NCI-H460 (cell line): ENCODE measurements at places on chromosomes 5 and 9. TPM values are rescaled to one million over a fixed set of nuclear protein-coding genes. Genes with fewer than 3 reads are reported as not detected.

GRCh38 chr9:125332527-125332926 is 70.9 kb downstream of the GAPVD1 start:
- DNase-seq = no peak

DNA sequence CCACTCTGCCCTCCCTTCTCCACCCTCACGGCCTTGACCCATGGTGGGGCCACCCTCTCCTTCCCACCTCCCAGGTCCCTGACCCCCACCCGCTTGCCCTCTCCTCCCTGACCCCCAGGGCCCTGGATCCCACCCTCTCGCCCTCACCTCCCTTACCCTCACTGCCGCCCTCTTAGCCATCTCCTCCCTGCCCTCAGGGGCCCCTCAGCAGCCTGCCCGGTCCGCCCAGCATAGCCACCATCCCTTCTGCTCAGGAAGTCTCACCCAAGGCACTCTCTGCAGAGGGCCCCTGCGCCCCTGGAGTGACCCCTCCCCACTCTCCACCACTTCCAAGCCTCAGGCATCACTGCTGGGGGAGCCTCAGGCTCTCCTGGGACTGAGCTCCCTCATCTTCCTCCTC is 66.3 kb downstream of the MRPL36 start:
- DNase-seq = no peak

- DNase-seq = no peak
These were observed 15.2 kb upstream of the HMHB1 start for GRCh38 chr5:143796753-143797152.

GRCh38 chr5:100901821-100902341 is 1.2 kb downstream of the ST8SIA4 start:
- no peak for DNase-seq

- DNase-seq = no peak
These were observed 125.4 kb downstream of the PTTG1 start for GRCh38 chr5:160547061-160547460.

GRCh38 chr9:89234205-89235067 is 55.8 kb upstream of the SHC3 start:
- no peak for DNase-seq

DNA sequence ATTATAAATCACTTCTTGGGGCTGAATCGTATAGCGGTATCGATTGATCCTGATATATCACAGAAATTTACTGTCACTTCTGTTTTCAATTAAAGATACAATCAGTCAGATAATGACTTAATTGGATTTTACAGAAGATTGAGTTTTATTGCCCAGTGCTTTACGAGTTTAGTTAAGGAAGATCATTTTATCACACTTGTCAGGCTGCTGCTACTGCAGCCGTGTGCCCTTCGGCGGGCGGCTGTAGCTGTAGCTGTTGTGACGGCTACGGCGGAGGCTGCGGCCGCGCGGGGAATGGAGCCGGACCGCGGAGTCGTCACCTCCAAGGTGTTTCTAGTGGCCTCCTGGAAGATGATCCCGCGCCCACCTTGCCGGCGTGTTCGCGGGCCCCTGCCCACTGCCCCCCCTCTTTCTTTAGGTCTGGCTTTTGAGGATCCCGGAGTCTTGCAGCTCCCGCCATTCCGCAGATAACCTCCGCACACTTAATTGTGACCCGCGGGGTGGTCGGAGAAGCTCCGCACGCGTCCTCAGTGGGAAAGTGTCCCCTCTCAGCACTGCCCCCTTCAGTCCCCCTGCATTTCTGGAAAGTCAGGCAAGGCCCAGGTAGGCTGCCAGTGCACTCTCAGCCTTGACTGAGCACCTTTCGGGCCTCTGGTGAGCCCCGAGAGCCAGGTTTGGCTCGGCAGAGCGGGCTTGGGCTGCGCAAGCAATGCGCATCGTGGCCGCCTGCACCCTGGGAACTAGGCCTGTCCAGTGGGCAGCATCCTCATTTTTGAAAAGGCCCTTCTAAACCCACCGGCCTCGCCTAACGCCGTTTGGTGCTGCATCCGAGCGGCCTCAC is 6.9 kb upstream of the DMRT3 start:
- no peak for DNase-seq

DNA sequence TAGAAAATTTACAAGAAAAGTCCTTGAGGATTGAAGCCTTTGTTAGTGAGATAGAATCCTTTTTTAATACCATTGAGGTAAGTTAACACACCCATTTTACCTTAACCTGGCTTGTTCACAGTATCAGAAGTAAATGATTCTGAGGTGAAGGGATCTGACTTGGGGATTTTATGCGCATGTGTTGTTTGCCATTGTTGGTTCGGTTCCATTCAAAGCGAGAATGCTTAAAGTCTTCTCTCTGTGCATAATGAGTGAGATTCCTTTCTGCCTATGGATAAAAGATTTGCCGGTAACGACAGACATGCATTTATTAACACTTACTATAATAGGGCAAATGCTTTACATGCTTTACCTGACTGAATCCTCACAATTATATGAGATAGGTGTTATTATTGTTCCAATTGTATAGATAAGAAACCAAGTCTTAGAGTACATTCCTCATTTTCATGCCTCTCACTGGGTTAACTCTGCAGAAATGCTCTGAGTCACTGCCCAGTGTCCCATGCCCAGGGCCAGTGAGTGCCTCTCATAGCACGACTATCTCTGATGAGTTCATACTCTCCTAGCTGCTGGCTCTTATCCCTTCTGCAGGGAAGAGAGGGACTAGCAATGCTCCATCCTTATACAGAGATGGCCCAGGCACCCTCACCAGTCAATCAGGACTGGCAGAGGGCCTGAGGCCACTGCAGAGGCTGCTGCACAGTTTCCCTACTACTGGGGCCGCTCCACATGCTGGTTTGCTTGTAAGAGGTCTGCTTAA is 54.4 kb downstream of the CMYA5 start:
- DNase-seq = no peak

DNA sequence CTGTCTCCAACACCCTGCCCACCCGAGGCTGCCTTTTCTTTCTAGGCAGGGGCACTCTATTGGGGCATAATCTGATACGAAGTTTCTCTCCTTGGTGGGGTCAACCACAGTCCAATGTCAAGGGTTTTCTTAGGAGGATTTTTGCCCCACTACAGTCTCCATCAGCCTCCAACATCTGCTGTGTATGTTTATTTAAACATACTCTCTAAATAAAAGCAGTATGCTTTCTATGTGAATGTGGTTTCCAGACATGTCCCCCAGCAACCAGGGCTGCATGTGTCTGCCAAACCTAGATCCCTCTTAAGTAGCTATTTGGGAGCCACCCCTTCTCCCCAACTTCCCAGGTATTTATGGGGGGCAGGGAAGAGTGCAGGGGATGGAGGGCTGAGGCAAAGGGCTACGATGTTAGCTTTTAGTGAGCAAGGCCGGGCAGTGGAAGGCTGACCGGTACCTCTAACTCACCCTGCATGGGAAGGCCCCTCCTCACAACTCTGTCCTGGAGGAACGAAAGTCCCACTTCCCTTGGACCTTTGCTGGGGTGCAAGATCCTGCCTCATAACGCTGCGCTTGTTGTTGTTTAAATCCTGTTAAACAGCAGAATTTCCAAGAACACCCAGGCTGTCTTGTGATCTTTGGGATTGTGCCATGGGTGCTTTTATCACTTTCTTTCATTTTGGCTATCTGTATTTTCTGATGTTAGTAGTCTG is 75.4 kb downstream of the NREP start:
- DNase-seq = no peak

- DNase-seq = no peak
These were observed 118.0 kb upstream of the ICE1 start for GRCh38 chr5:5304361-5305020.

GRCh38 chr5:156230887-156231286 is 96.1 kb upstream of the SGCD start:
- no peak for DNase-seq

DNA sequence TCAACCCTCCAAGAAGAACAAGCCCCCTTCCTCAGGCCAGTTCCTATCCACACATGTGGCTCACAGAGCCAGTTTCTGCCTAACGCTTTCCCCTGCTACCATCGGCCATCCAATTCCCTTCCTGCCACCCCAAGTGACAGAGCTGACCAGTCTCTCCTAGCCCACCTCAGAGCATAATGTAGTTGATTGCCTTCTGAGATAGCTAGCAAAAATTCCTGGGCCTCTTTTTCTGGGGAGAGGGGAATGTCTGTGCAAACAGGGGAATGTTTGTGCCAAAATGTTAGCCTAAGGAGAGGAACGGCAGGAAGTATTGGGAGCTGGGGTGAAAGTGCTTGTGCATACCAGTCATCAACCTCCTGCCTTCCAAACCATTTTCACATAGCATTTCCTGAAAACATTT is 157.0 kb downstream of the PJA2 start:
- no peak for DNase-seq

GRCh38 chr5:1295650-1296037 is 776 bp upstream of the TERT start:
- no peak for DNase-seq

DNA sequence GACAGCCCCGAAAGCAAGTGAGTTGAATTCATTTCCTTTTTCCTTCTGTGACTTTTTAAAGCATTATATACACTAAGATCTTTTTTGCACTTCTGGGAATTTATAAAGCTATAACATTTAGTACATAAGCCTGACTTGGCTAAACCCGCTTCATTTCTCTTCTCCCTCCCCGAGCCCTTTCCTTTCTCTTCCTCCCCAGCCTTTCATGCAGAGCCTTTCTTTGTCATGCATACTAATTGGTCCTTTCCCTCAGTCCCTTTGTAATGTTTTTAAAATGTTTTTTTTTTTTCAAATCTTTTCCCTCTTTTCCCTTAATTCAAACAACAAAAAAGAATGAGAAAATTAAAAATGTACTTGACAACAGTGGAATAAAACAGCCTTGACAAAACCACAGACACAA is 246.4 kb downstream of the PSAT1 start:
- DNase-seq = no peak

DNA sequence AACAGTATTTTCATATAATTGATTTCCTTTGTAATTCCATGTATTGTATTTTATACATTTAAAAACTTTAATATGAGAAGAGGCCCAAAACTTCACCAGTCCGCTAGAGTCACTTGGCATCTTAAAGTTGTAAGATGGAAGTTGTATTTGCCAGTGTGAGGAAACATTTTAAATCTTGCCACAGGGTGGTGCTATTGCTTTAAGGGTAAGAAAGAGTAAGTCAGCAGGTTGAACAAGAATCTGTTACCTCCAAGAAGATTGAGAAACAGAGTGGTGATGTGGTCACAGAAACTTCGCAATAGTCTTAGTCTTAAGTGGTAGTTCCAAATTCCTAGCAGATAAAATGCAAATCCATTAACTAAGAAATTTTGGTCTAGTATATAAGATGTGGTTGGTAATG is 39.8 kb upstream of the RANBP6 start:
- peak; percentile 68 for DNase-seq

- DNase-seq = no peak
These were observed 199.5 kb upstream of the CLINT1 start for GRCh38 chr5:158058208-158059120.

DNA sequence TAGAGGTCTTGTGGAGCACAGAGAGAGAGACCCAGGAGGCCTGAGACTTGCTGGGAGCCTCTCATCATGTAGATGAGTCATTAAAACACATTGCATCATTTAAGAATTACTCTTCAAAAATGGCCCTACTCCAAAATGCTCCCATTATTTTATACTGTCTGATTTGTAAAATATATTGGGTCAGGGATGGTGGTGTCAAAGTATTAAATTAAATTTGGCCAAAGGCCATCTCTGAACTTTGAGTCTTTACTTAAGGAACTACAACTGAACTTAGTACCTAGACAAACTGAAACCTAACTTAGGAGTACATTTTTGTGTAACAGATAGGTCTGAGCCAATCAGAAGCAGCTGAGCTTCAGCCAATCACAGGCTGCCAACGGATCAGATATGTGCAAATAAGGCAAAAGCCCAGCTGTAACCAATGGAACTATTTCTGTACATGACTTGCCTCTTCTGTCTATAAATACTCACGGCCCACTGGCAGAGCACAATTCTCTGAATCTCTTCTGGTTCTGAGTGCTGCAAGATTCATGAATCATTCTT is 657.2 kb downstream of the TLE1 start:
- DNase-seq = no peak

DNA sequence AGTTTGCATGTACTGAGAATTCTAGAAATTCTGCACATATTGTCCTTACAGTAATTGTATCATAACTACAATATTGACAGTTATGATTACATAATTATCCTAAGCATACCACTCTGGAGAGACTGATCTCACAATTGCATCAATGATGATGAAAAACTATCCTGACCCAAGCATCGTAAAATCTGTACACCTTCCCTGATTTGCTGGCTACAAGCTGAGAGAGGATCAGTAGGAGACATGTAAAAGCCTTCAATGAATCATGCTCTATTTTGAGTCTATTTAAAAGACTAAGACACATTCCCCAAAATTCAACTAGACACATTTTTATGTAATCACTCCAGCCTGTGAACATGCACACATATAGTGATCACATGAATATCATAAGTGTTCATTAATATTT is 1833.8 kb downstream of the EFNA5 start:
- no peak for DNase-seq

DNA sequence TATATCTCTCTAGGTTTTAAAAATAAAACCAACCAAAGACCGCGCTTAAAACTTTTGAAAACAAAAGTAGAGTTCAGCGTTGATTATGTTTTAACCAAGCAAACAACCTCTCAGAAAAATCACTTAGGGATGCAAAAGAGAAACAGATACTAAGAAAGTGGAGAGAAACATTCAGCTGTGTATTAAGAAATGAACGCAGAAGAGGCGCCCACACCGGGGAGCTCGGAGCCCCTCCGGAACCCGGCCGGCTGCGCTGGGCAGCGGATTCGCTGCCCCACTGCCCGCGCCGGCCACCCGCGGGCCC is 1.4 kb downstream of the PITX1 start:
- DNase-seq = no peak

DNA sequence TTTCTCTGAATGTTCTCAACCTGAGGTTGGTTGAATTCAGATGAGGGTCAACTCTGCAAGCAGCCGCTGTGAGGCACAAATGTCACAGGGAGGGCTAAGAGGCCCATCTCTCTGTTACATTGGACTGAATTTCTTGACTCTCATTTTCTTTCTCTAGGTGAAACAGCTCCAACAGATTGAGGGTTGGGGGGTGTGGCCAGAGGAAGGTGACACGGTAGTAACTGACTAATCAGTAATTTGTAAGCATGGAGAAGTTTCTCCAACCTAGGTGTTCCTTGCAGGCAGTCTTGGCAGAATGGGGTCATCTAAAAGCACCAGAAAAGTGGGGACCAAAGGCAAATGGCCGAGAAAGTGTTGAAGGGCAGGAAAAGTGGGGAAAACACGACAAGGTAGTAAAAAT is 16.8 kb downstream of the CCT5 start:
- no peak for DNase-seq

The SOX30 gene
- total RNA-seq = not detected in 2 replicates

The IL4 gene
- total RNA-seq = not detected in 2 replicates

The FAXDC2 gene
- not detected in 2 replicates for total RNA-seq

The PDE8B gene
- total RNA-seq = 1.5 and 1.9 TPM in 2 replicates

The TIGD6 gene
- total RNA-seq = 9.1 and 9.3 TPM in 2 replicates

The ADRA1B gene
- total RNA-seq = 0.12 and 0.17 TPM in 2 replicates

The CER1 gene
- not detected in 2 replicates for total RNA-seq

The DPYSL3 gene
- 12.1 and 12.4 TPM in 2 replicates for total RNA-seq

The GABRA6 gene
- total RNA-seq = not detected in 2 replicates

The RHOBTB3 gene
- 148 and 149 TPM in 2 replicates for total RNA-seq

The MAST4 gene
- 0.69 and 1.5 TPM in 2 replicates for total RNA-seq

The SCGB3A1 gene
- not detected in 2 replicates for total RNA-seq

The COL5A1 gene
- 1.6 and 2.1 TPM in 2 replicates for total RNA-seq
